Adrenal gland (tissue), 19 donors: ENCODE measurements at places on chromosomes 11 and 22.

- DNase-seq = no peak
These were observed 6.7 kb downstream of the SLC5A12 start for GRCh38 chr11:26715133-26715532.

DNA sequence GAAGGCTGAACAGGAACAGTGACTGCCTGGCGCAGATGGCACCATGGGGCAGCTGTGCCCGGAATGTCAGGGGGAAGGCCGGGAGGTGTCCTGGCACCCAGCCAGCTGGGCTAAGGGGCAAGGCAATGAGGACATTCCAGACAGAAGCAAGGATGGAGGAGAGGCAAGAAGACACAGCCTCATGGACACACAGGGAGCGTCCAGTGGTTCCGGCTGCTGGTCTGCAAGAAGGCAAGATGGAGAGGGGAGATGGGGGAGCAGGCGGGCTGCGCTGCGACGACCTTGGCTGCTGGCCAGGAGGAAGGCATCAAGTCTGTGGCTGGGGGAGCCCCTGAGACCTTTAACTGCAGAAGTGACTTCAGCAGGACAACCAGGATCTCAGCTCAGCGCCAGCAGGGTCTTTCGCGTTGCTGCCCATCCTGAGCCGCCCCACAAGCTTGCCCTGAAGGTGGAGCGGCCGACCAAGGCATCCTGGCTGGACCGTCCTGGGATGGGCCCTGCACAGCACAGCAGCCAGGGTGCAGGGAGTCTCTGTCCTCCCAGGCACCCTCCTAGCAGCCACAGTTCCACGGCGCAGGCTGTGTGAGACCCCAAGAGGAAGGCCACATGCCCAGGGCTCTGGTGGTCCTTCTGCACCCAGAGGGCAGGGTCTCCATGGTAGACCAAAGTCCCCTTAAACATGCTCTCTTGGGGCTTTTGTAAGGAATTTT, 531.7 kb downstream of the BRD1 start:
- DNase-seq = no peak

DNA sequence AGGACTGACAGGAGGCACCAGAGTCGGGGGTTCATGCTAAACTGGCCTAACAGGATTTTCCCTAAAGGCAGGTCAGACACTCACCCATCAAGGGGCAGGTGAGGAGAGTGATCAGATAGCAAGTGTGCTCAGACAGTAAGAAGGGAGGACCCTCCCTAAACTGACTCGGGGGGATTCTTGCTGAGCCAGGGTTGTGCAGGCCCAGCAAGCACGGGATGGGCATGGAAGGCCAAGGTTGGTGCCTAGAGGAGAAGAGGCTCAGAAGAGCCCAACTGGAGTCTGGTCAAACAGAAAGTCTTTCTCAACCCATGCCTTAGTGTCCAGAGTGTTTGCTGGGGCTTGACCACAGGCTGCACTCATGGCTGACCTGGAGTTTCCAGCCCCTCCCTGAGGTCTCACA, 6.2 kb upstream of the APOL1 start:
- no peak for DNase-seq

DNA sequence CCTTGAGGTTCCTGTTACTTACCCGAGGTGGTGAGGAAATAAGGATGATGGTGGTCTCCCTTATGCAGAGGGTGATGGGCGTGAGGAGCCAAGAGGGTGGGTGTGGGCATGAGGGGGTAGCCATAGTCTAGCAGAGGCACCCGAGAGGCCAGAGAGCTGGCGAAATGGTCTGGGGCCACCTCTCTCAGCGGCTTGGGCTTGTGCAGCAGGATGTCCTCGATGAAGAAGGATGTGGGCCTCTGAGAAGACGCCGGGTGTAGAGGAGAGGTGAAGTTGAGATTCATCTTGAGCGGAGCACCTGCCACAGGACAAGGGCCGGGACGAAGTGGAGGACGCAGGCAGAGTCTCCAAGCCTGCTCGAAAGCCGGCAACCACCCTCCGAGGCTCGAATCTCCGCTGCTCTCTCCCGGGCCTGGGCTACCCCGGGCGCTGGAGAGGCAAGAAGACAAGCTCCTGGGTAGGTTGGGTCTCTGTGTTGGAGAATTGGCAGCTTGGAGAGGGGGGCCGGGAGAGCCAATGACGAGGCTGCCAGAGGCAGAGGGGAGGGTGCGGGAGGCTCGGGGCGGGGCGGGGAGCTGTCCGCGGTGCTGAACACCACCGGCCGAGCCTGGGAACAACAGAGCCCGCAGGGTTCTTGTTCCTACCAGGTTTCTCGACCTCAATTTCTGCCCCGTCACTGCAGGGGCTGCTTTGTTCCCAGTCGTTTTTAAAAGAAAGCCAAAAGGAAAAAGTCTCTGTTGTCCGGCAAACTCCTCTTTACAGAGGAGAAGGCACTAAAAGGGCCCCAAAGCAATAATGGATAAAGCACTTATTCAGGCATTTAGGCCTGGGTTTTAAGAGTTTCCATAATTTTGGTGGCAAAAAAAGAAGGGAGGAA, at the start of gene BSX:
BSX (minus strand) TSS at position 447 of the 877 bp plus-strand sequence; CDS start at position 284, 163 bp downstream.
- DNase-seq = peak; percentile 68

DNA sequence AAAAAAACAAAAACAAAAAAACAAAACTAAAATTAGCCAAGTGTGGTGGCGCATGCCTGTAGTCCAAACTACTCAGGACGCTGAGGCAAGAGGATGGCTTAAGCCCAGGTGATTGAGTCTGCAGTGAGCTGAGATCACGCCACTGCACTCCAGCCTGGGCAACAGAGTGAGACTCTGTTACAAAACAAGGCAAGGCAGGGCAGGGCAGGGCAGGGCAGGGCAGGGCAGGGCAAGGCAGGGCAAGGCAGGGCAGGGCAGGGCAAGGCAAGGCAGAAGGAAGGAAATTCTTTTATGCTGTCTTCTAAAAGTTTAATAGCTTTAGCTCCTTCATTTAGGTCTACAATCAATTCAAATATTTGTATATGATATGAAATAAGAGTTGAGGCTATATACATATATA, 50.1 kb upstream of the RASSF10 start:
- DNase-seq = no peak

GRCh38 chr11:86514453-86514852, 139.8 kb downstream of the CCDC81 start:
- no peak for DNase-seq

GRCh38 chr11:78694152-78694551, 119.5 kb upstream of the NARS2 start:
- DNase-seq = no peak

GRCh38 chr11:59582006-59582405, 33.6 kb downstream of the OSBP start:
- DNase-seq = peak; percentile 76

GRCh38 chr11:96057502-96057901, 133.6 kb upstream of the MTMR2 start:
- DNase-seq = no peak

DNA sequence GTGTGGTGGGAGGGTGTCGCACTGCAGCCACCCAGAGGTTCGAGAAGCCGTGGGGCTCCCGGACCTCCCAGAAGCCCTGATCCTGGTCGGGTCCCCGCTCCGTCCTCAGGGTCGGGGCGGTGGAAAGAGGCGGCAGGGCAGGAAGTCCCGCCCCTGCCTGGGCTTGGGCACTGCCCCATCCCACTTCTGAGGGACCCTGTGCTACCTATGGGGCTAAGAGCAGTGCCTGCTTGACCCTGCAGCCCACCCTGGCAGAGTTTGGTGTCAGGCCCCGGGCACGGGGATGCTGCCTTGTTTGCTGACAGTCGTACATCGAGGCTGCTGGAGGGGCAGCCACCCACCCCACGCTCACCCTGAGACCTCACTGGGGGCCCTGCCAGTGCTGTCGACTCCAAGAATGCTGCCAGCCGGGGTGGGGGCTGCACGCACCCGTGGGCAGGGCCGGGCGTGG, 19.4 kb downstream of the RNH1 start:
- no peak for DNase-seq

- DNase-seq = peak; percentile 91
These were observed 2.8 kb upstream of the OAF start for GRCh38 chr11:120208001-120208441.

- peak; percentile 66 for DNase-seq
These were observed 6.5 kb upstream of the ST3GAL4 start for GRCh38 chr11:126348806-126349582.

DNA sequence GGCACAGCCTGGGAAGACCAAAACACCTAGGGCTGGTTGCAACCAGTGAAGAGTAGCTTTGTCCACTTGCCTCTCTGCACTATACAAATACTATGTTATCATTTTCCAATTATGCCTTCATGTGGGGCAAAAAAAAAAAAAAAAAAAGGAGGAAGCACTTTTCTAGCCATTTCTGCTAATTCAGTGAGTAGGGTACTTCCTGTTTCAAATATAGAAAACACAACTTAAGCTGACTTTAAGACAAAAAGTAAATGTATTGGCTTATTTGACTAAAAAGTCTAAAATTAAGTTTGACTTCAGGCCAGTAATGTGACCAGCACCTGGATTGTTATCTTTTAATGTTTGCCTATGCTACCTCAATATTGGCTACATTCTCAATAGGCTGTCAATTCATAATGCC, 15.3 kb downstream of the CCDC73 start:
- no peak for DNase-seq
